ENCODE measurements at places on chromosomes 11 and 22.

DNA sequence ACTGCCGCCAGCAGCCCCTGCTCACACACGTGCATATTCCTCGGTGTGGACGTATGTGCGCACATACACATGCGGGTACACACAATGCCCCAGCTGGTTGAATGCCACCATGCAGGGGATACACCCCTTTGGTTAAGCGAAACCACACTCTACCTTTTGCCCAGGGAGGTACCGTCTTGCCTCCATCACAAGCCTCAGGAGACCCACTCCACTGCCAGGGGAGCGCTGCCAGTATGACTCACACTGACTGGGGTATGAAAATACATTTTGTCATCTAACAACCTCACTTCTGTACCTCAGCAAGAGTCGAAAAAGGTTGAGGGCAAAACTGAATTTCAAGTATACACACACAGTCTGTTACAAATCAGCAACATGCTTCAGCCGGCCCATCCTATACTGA lies 39.4 kb downstream of the TMEM45B start:
- DNase-seq = no peak

GRCh38 chr22:47067911-47068625 lies 305.6 kb downstream of the TBC1D22A start:
- DNase-seq = no peak

- no peak for DNase-seq
Observed at GRCh38 chr11:74011360-74012073, 2.6 kb upstream of the UCP3 start.

DNA sequence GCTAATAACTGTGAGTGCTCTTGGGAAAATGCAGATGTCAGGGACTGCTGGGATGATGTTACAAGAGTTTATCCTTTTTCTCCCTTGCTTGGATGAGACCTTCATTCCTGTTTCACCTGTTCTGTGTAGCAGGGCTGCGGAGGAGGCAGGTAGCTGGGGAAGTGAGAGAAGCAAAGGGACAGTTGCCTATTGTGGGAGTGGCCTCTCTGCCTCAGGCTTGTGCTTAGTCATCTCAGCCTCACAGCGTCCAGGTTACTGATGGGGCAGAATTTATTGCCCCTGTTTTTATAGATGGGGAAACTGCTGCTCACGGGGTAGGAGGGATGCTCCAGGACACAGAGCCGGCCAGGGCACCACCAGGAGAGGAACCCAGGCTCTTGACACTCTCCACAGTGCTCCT lies 1.7 kb downstream of the STX3 start:
- DNase-seq = no peak

- DNase-seq = no peak
Observed at GRCh38 chr22:37282385-37282677, at the start of gene CYTH4. CYTH4 (plus strand) TSS chr22:37282508; CDS start chr22:37282570, 62 bp downstream.

DNA sequence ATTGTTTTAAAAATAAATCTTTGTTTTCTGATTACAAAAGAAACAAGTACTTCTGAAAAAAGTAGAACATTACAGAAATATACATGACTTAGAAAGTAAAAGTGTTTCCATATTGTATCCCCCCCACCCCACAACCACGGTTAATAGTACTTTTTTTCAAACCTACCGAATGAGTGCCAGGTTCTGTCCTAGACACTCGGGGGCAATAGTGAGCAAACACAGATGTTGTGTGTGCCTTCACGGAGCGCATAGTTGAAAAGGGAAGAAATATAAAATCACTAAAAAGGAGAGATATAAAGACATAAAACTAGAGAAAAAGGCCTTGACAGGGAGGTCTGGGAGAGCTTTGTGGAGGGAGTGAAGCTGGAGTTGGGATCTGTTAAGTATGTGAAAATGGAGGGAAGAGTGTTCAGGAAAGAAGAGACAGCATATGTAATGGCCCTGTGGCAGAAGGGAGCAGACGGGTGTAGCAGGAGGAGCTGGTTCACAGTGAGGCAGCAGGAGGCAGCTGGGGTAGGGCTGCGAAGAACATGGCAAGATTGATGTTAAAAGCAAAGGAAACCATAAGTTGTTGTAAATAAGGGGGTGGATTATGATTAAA lies 42.1 kb upstream of the ALX4 start:
- no peak for DNase-seq

DNA sequence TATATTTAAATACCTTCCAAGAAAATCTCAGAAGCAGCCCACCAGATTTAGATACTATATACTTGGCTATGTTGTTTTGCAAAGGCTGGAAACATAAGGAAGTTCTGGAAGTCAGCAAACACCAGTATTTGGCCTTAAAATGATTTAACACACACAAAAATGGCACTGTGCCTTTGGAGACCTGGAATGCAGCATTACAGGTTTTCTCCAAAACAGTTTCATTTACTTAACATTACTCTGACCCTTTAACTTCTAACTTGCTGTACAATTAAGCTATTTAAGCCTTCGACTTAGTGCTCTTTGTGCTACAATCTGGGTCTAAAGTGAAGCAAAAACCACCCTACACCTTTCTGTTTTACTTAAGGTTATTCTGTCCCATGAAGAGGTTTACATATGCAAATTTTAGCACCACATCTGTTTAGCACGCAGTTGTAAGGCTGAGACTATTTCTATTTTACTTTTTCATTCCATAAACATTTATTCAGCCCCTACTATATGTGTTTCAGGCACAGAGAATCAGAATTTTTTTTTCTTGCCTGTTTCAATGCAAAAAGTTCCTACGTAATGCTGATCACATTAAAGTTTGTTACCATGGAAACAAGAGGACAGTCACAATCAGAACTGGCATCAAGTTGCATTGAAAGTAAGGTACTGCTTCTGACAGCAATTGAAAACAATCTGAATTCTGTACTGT lies 70.3 kb downstream of the MAML2 start:
- DNase-seq = no peak

DNA sequence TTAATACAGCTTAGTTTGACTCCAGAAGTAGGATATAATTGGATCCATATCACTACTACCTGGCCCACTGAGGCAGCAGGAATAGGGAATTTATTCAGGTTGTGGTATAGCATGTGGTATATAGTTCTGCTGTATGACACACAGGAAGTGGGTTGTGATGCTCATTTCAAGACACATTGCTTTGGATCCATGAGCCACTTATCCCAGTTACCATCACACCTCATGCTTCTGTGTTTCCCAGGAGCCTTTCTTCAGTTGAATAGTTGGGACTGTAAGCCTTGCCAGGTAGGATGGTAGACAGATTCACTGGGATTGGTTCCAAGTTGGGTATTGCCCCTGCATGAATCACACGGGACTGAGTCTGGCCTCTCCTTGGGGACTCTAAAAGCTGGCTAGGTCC lies 9.9 kb upstream of the SLC37A2 start:
- no peak for DNase-seq

DNA sequence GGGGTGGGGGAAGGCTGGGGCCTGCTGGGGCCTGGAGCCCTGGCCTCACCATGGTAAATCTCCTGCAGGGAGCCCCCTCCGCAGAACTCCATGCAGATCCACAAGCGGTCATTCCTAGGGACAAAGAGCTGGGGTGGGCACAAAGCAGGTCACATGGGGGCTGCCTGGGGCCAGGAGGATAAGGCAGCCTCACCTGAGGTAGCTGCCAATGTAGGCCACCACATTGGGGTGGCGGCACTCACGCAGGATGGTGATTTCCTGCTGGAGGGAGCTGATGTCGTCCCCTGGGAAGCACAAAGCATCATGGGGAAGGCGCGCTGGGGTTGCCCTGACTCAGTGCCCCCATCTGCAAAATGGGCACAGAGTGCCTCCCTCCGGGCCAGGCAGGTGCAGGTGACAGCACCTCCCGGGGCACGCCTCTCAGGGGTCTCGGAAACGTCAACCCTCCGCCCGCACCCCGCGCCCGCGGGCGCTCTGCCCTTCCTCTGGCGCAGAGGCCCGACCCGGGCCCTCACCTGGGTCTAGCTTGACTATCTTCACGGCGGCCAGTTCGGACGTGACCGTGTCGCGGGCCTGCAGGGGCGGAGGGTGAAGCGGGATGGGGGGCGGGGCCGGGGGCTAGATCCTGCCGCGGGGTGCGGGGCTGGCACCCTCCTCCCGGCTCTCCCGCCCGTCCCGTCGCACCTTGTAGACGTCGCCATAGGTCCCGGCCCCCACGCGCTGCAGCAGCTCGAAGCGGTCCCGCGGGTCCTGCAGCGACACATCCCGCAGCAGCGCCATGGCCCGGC lies 450 bp downstream of the MAP4K2 start:
- no peak for DNase-seq

- no peak for DNase-seq
Observed at GRCh38 chr11:75532200-75533048, 6.7 kb upstream of the GDPD5 start.

GRCh38 chr11:35413598-35413997 lies 5.8 kb downstream of the SLC1A2 start:
- no peak for DNase-seq

DNA sequence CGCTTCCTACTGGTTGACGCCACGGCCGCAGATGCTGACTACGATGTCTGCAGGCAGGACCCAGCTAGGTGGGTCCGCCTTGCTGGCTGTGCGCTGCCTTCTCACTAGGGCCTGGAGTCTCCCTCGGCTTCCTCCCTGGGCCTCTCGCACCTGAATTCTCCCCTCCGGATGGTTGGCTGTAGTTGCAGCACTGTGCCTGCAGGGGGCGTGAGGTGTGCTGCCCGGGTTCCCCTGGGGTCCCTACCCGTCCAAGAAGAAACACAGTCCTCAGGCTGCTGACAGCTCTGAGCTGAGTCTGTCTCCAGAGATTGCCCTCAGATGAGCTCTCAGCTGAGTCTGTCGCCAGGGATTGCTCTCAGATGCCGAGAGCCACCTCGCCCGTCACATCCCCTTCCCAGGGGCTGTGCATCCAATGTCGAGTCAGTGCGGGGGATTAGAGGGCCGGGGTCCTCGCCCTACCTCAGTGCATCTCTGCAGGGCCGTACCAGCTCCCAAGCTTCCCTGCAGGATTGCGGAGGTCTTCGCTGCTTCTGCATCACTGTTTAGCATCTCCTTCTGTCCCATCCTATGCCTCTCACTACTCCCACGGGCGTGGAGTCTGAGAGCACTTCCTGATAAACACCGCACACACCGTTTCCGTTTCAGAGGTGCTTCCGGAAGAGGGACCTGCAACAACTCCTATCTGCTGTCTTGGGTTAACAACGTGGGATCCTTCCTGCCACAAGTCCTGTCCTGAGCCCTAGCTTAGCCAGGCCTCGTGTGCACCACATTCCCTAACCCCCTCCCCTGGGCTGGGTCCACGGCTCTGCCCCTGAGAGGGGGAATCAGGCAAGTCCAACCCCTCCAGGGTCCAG lies 196.9 kb downstream of the CSNK2A3 start:
- DNase-seq = no peak

GRCh38 chr11:2377511-2378443 lies 667 bp downstream of the CD81 start:
- no peak for DNase-seq

- no peak for DNase-seq
Observed at GRCh38 chr11:118657238-118657637, 22.2 kb downstream of the TREH start.

- no peak for DNase-seq
Observed at GRCh38 chr22:32801537-32802236, at the start of gene TIMP3. TIMP3 (plus strand) TSS chr22:32801705; CDS start chr22:32802002, 297 bp downstream.

GRCh38 chr11:119015054-119015611 lies 3.0 kb downstream of the RPS25 start:
- DNase-seq = no peak

- DNase-seq = no peak
Observed at GRCh38 chr11:95660038-95660437, 129.5 kb downstream of the FAM76B start.

DNA sequence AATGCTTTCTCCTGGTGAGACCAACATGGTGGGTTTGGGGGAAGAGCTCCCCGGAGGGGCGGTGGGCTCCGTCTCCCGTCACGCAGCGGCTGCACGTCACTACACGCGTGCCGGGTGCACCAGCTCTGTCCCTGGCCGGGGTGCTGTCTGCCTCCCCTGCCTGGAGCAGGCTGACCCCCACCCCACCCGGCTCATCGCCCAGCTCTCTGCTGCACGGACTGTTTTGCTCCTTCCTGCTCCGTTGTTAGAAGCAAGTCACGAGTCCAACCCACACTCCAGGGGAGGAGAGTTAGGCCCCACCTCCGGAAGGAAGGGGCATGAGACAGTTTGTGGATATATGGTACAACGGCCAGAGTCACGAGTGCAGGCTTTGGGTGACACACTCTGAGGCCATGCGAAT lies 364.9 kb downstream of the BRD1 start:
- no peak for DNase-seq

DNA sequence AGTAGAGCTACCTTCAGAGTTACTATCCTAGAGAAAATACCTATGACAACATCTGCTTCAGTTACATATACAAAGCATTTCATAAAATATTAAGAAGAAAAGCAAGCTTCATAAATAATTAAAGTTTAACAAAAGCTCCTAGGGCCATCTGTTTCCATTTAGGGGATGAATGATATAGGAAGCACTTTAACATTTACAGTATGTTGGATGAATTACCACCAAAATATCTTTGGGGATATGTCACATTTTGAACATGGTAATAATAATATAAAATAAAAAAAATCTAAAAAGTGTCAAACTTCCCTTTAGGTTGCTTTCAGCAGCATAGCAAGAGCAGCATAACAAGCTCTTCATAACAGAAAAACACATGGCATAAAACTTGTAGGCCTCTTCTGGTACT lies 104.6 kb downstream of the ATG16L2 start:
- no peak for DNase-seq

DNA sequence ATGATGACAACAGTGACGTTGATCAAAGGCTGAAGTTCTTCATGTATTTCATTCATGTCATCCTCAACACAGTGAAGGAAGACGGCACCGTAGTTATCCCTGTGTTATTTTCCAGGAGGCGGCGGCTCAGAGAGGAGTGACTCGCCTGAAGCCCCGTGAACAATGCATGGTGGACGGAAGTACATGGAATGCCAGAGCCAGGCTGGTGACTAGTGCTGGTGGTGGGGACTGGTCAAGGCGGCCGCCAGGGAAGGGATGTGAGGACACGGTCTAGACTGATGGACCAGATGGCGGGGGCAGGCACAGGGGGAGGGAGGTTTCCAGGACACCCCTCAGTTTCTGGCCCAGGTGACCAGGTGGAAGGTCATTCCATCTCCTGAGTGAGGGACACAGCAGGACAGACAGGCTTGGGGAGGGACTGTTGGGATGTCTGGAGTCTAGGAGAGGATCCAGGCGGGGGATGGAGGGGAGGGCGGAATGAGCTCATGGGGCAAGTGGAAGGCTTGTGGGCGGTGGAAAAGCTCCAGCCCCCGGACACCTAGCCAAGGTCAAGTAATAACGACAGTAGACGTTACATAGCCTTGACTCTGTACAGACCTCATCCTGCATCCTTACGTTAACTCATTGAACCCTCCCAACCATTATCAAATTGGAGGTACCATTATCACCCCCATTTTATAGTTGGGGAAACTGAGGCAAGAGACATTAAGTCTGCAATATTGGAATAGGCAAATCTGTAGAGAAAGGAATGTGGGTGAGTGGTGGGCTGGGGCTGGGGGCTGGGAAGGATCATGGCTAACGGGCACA lies 16.0 kb upstream of the PICK1 start:
- no peak for DNase-seq

DNA sequence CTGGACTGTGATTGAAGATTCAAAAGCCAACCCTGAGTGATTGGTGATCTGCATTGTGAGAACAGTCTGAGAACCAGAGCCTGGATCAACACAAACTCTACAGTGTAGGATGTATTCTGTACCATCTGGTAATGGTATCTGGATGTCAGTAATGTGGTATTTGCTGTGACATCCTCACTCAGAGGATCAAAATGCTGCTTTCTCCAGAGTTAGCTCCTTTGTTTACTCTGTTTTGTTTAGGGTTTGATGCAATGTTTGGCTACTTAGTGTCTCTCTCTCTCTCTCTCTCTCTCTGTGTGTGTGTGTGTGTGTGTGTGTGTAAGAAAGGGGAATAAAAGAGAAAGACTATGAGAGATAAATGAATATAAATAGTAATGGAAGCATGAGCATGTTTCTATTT lies 24.3 kb downstream of the CASP4 start:
- DNase-seq = no peak

- no peak for DNase-seq
Observed at GRCh38 chr11:117923773-117924172, 5.4 kb downstream of the TMPRSS13 start.
